SHP77 (cell line): ENCODE measurements at places on chromosomes 12 and 14.

DNA sequence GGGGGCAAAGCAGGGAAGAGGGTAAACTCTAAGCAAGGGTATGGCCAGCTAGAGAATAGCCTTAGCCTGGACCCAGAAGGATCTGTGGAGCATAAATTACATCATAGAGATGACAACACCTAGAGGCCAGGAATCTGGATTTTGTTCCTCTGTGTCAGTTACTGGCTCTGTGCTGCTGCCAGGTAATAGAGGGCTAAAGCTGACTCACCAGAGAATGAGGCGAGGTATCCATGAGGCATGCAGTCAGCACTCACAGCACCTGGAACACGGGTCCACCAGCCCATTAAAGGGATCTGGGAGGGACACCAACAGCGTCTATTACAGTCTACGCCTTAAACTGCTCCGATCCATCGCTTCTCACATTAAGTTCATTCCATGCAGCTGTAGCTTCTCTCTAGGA lies 74.9 kb upstream of the CMKLR1 start:
- DNase-seq, result no peak

GRCh38 chr14:32601906-32602305 lies 272.8 kb downstream of the AKAP6 start:
- DNase-seq, result no peak

GRCh38 chr12:116318576-116319232 lies 41.2 kb upstream of the MED13L start:
- DNase-seq, result no peak

DNA sequence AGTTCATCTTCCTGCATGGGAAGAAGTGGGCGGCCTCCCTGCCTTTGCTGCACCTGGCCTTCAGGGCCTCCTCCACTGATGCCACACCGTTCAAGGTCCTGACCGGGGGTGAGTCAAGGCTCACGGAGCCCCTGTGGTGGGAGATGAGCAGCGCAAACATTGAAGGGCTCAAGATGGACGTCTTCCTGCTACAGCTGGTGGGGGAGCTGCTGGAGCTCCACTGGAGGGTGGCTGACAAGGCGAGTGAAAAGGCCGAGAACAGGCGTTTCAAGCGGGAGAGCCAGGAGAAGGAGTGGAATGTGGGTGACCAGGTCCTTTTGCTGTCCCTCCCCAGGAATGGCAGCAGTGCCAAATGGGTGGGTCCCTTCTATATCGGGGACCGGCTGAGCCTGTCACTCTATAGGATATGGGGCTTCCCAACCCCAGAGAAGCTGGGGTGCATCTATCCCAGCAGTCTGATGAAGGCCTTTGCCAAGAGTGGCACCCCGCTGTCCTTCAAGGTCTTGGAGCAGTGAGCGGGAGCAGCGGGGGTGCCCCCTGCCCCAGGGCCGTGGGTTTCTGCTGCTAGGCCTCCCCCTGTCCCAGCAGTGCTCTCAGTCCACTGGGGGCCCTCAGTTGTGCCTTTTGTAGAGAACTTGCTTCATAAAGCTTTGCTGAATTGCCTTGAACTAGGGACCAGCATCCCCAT lies 12.4 kb downstream of the CBLN3 start:
- DNase-seq, result no peak

- no peak for DNase-seq
Measured at GRCh38 chr14:85150166-85150565, 379.8 kb upstream of the FLRT2 start.
